NCI-H1092 (cell line): ENCODE measurements at places on chromosomes 2 and 18.

- DNase-seq = no peak
Observed at GRCh38 chr2:207766697-207767460, 2.8 kb downstream of the FZD5 start.

DNA sequence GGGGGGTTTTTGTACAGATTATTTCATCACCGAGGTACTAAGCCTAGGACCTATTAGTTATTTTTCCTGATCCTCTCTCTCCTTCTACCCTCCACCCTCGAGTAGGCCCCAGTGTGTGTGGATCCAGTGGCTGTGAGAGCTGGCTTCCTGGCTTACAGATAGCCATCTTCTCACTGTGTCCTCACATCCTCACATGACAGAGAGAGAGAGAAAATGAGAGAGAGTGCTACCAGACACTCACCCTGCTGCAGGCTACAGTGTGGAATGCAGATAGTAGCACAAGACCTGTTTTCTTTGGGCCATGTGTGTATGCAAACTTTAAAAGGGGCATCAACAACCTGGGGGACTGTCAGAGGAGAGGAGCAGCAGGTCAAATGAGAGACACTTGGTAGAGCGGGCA, 9.5 kb downstream of the KCNK3 start:
- no peak for DNase-seq

GRCh38 chr18:46291149-46291548, 187.0 kb downstream of the HAUS1 start:
- no peak for DNase-seq

- DNase-seq = peak; percentile 17
Observed at GRCh38 chr2:122191331-122191730, 435.9 kb downstream of the TSN start.
